AG09309 (cell line): ENCODE measurements at places on chromosomes 16 and 17.

DNA sequence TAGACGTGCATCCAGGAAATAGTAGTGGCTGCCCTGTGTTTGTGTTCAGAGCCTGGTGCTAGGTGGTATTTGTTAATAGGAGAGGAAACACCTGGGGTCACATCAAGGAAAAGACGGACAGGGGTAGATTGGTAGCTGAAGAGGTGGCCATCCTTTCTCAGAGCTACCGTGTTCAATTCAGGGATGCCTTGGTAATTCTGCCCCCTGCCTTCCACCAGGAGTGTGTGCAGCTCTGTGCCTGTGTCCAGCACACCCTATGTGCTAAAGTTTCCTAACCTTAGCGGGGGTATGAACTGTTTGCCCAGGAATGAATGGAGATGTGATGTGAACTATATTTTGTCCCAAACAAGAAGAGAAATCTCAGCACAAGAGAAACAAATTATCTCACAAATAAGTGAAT lies 174.1 kb upstream of the MPHOSPH6 start:
- no peak for DNase-seq

GRCh38 chr16:28101533-28101890 lies 38.0 kb upstream of the GSG1L start:
- no peak for DNase-seq

DNA sequence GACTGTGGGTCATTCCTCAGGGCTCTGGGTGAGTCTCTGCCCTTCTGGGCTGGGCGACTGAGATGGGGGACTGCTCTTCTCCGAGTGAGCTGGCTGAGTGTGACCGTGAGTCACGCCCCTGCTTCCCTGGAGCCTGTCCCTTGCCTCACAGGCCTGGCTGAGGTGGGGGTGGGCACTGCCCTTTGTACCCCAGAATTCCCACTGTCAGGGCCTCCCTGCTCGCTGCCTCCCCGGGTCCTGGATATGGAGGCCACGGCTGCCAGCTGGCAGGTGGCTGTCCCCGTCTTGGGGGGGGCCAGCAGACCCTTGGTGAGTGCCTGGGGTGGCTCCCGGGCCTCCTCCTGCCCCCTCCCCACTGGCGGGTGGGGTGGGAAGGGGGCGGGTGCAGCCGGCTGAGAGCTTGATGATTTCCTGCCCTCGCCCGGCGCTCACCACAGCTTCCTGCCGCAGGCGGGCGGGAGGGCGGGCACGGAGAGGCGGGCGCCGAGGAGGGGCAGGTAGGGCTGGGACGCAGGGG lies at the start of gene LAT:
Gene LAT, plus strand, starts transcription at position 434 of the 517 bp plus-strand sequence. CDS start 366 bp downstream, outside the sequence.
- DNase-seq, result no peak

- peak; percentile 34 for DNase-seq
Measured at GRCh38 chr17:48175692-48176470, 68.3 kb downstream of the SNX11 start.

DNA sequence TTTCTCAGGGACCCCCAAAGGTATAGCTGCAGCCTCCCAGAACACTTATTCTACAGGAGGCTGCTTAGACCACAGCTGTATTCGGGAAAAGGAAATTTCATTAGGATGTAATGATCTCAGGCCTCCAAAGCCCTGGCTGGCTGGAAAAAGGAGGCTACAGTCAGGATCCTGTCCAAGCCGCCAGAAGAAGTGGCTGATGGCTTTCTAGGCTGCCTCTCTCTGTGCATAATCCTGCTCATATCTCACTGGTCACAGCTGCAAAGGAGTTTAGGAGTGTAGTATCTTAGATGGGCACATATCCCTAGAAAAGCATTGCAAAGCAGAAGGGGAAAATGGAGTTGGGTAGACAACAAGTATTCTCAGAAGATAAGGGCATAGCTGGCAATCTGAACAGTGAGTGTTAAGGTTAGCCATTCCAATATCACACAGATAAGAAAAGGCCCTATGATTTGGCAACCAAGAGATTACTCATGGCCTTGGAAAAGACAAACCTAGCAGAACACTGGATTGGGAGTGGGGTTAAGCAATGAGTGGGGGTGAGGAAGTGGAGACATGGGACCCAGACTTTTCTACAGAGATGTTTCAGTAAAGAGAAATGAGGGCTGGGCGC lies 26.0 kb upstream of the PRKCA start:
- DNase-seq, result no peak

- DNase-seq, result no peak
Measured at GRCh38 chr16:86970279-86970678, 346.9 kb downstream of the C16orf95 start.

- DNase-seq, result peak; percentile 46
Measured at GRCh38 chr17:81345228-81346089, 49.8 kb upstream of the BAHCC1 start.

DNA sequence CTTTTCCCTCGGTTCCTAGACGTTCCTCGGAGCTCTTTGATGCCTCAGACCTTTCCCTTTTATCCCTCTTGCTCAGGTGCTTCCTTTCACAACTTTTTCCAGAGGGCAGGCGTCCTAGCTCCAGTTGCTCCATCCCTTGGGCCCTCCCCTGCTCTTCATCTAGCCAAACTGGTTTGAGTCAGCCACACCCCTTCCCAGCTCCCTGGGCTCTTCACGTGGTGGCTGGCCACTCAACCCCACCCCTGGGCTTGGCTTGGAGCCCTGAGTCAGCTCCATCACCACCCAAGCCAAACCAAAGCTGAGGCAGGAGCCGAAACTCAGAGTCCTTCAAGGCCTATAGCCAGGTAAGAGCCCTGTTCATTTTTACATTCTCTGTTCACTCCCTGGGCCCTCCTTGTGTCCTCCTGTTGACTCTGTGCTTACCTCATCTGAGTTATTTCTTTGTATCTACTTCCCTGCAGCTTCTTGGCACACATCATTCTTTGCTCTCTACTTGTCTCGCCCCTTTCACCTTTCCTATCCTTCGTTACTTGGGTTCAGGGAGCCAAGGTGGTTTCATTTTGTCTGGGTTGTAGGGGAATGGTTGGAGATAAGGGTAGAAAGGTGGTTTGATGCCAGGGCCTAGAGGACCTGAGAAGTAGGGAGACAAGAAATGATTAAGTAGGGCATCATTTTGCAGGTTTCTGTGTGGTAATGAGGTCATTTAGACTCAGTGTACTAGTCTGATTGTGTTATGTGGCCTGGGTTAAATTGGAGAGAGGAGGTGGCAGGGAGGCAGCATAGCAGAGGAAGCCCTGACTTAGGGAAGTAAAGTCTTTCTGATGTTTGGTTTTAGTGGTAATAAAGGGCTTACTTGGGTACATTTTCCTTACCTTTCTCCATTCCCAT lies 7.6 kb upstream of the PHKG2 start:
- DNase-seq, result peak; percentile 41

- no peak for DNase-seq
Measured at GRCh38 chr16:30533146-30533522, 1.5 kb downstream of the ZNF747 start.

GRCh38 chr16:52436339-52437276 lies 110.3 kb downstream of the TOX3 start:
- no peak for DNase-seq

- DNase-seq, result no peak
Measured at GRCh38 chr17:69588316-69588715, 173.8 kb downstream of the MAP2K6 start.

DNA sequence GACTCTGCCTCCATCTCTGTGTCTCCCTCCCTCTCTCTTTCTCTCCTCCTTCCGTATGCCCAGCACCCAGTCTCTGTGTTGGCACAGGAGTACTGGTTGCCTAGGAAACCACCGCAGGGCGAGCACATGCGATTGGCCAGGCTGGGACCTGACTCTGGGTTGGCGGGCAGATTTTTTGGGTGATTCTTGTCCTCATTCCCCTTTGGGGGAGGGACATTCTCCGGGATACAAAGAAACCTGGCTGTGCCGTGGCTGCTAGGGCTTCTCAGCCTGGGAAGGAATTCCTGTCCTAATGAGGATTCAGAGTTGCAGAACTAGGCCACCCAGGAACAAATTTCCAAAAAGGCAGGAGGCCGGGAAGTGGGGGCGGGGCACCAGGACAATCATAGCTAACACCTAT lies 168.9 kb downstream of the SHISA9 start:
- no peak for DNase-seq

DNA sequence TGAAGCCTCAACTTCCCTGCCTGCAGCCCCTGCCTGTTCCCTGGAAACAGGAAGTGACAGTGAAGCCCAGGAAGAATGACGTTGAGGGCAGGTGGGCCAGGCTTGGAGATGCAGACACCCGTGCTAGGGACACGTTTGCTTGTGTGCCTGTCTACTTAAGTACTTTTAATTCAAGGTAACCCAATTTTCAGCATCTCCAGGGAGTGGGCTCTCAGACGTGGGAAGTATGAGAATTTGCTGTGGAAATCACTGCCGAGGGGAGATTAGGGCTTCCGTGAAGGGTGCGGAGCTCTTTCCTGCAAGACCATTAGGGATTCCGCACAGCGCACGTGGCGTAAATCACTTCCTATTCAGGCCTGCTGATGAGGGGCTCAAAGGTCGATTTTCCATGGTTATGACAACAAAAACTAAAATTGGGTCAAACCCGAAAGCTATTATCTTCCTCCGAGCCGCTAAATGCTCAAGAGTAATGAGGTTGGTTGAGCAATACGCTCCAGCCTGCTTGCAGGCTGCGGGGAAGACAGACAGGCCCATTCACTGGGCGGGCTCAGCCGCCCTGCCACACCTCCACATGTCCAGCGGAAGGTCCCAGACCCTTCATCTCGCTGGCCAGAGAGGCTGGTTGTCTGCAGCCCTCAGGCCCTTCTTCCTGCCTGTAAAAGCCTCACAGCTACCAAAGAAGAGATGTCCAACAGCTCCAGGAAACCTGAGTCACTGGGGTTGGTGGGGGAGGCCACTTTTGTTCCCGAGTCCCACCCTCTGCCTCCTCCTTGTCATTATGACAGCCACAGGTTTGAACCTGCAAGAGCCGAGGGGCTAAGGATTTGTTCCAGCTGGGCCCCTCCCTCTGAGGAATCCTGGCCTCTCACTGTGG lies 109.9 kb downstream of the RBFOX3 start:
- DNase-seq, result no peak

GRCh38 chr17:9350080-9350479 lies 225.5 kb downstream of the STX8 start:
- DNase-seq, result peak; percentile 88

- no peak for DNase-seq
Measured at GRCh38 chr16:6993544-6993943, 339.1 kb upstream of the RBFOX1 start.

GRCh38 chr17:17551361-17551760 lies 40.1 kb downstream of the PEMT start:
- DNase-seq, result no peak

- DNase-seq, result no peak
Measured at GRCh38 chr16:71402007-71402406, 39.8 kb downstream of the TLE7 start.

DNA sequence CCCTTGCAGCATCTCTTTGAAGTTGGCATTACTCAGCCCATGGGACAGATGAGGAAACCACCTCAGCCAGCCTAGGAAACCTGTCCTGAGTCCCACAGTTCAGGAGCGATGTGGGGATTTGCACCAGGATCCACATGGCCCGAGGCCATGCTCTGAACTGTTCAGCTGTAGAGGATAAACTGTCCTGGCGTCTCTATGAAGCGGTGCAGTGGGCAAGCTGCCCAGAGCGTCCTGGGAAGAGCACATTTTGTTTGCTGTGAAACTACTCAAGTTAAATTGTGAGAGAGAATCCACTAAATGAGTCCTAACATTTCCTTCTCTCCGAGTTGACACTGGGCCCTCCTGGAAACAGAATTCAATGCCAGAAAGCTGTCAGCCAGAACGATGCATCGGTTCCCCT lies 276.6 kb upstream of the TNRC6C start:
- DNase-seq, result no peak

DNA sequence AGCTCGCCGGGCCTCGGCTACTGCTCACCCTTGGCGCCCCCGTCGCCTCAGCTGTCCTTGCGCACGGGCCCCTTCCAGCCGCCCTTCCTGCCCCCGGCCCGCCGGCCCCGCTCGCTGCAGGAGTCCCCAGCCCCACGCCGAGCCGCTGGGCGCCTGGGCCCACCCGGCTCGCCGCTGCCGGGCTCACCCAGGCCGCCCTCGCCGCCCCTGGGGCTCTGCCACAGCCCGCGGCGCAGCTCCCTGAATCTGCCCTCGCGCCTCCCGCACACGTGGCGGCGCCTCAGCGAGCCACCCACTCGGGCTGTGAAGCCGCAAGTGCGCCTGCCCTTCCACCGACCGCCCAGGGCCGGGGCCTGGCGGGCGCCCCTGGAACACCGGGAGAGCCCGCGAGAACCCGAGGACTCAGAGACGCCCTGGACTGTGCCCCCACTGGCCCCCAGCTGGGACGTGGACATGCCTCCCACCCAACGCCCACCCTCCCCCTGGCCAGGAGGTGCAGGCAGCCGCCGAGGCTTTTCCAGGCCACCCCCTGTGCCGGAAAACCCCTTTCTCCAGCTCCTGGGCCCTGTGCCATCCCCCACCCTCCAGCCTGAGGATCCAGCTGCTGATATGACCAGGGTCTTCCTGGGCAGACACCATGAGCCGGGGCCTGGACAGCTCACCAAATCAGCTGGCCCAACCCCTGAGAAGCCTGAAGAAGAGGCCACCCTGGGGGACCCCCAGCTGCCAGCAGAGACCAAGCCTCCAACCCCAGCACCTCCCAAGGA lies 12.8 kb downstream of the MYO15A start:
- DNase-seq, result no peak

- no peak for DNase-seq
Measured at GRCh38 chr17:73900516-73900915, 256.3 kb upstream of the SDK2 start.

- DNase-seq, result no peak
Measured at GRCh38 chr17:2057760-2058585, 3.1 kb downstream of the HIC1 start.

GRCh38 chr16:49085686-49086085 lies 196.0 kb downstream of the CBLN1 start:
- no peak for DNase-seq
